NCI-H1694 treated with DMSO at 0.1 percent for 48 hours (cell line): ENCODE measurements at places on chromosomes 1 and 21.

DNA sequence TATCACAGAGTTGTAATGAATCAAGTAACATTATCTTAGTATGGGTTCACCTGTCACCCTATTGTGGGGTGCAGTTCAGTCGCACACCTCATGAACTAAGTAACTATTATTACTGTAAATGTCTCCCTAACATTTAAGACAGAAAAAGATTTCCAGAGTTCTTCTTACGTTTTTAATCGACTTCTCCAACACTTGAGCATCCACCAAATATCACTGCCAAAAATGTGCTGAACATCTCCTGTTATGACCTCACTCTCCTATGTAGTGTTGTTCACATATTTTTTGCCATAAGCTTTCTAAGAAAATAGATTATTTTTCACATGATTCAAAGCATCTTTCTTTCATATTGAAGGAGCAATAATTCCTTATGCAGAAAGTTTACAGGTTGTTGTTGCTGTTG is 1.3 kb downstream of the TTLL7 start:
- no peak for DNase-seq

DNA sequence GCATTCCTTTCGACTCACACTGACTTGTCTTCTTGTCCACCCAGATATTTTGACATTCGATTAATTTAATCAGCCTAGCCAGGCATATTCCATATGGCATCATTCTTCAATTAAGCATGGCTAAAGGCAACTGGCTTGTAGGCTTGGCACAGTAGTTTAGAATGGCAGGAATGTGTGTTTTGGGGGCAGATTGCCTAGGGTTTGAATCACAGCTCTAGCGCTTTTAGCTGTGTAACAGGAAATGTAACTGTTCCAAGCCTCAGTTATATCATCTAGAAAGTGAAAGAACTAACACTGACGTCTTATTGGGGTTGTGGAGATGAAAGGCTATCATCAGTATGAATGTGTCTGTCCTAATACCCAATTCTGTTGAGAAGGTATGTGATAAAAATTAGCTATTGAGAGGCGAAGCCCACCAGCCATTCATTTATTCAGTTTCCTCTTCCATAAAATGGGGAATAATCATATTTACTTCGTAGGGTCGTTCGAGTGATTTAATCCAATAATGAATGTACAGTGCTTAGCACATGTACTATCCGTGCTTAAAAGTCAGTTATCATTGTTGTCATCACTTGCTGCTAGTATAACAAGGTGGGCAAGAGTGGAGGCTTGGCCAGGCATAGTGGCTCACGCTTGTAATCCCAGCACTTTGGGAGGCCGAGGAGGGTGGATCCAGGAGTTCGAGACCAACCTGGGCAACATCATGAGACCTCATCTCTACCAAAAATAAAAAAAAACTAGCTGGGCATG is 41.6 kb upstream of the GRHL3 start:
- DNase-seq: peak; percentile 25

GRCh38 chr1:207514890-207515289 is 18.9 kb downstream of the CR1 start:
- DNase-seq: no peak

GRCh38 chr1:201320168-201320788 is 37.0 kb downstream of the PKP1 start:
- no peak for DNase-seq

DNA sequence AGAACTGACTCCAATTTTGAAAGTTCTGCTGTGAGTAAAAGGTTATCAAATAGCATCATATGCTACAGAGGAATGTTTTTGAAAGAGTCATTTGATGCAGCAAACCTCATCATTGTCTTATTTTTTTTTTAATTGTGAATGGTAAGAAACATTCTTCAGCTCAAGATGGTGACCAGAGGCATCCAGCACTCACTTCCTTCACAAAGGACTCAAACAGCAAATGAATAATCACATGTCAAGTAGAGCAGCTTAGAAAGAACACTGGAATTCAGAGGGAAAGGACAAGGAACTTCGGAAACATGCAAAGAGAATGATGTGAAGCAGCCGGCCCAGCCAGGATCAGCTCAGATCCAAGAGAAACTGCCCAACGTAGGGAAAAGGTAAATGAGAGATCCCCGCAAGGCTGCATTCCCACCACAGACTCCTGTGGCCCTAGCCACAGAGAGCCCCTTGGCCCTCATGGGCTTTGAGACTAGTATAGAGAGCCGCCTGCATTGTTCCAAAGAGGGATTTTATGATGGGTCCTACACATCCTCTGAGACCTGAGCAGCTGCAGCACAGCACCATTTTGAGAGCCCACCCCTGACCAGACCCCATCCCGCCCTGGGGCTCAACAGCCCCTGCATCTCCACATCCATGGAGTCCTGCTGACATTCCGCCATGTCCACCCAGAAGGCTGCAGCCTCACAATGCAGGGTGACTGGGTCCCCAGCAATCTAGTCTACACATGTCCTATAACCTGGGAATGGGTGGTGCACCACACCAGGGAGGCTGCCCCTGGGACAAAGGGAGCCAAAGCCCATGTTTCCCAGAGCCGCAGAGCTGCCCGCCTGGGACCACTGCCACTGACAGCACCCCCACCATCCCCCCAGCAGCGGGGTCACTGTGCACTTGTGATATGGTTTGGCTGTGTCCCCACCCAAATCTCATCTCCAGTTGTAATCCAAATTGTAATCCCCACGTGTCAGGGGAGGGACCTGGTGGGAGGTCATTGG is 21.2 kb upstream of the UTS2 start:
- DNase-seq: no peak

- no peak for DNase-seq
Observed at GRCh38 chr1:115955228-115955627, 21.1 kb upstream of the SLC22A15 start.

DNA sequence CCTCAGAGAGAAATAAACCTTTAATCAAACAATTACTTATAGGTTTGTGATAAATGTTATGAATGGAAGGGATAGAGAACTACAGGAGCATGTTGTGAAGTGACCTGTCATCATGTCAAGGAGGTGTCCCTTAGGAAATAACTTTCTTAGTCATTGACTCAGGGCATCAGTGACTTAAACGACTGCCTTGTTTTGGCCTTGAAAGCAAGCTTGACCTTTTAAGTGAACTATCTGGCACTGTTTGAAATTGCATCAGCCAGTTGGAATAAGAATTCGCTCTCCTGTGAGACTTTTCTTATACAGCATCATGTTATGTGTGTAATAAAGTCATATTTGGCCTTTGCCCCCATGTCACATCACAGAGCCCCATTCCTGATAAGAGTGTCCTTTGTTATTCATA is 30.9 kb downstream of the LRRC8B start:
- DNase-seq: no peak

DNA sequence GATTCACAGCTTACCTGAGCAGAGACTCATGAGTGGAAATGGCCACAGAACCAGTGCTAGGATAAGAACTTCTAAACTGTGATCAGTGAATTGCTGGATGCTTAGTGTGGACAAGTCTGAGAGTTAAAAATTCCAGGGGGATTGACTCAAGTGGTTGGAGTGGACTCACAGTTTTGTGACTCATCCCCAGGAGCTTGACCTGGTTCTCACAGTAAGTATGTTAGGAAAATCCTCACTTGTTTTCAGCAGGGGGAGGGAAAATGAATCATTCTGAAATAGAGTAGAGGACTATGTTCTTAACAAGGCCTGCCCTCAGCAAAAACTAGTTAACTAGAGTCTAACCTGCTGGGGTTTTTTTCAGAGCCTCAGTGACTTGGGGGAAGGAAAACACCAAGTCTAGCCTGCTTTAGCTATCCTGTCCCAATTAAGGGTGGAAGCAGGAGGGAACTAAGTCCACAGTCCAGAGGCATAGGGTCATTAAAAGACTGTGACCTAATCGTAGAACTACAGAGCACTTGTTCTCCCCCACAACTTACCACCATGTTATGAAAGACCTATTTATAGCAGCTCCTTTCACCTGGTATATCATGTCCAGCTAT is 6.1 kb upstream of the CDC73 start:
- no peak for DNase-seq

DNA sequence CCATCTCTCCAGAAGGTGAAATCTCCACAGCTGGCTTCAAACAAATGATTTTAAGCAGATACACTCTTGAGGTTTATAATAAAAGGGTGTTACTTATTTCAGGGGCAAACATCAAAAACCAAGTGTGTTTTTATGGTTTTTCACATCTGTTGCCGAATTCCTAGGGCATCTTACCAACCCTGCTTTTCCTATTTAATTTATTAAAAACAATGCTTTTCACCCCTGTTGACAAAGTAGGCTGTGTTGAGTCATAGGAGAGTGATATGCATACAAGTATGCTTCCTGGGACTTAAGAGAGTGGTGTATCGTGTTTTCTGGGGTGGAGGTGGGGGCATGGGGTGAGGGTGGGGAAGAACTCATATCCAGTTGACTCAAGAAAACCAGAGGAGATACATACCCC is 29.3 kb upstream of the IL20 start:
- no peak for DNase-seq

- DNase-seq: no peak
Observed at GRCh38 chr21:32756096-32756495, 15.5 kb downstream of the PAXBP1 start.

DNA sequence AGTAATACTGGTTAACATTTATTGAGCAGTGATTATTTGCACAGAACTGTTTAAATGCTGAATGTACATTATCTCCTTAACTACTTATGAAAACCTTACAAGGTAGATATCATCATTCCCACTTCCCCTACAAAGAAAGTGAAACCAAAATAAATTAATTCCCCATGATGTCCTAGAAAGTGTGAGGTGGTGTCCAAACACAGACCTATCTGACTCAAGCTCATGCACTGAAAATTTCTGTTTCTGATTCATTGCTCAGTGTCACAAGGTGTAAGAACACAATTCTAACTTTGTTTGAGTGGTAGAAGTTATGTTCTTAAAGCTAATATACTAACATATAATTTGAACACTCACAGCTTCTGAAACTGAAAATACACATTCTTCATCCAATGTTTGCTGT is 178.7 kb downstream of the MRPL39 start:
- DNase-seq: no peak

DNA sequence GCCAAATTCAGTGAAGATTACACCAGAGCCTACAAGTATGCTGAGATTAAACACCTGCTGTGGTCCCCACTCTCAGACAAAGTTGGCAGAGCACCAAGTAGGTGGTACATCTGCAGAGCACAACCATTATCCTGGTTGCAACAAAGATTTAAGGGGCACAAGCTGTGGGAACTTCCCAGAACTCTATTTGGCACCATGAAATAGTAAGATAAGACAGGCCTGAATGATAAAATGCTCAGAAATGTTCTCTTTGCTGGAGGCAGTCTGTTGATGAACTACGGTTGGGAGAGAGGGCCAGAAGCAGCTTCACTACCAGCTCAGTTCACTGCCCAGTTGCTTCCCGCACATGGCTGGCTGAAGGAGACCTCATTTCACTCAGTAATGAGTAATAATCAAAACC is 19.9 kb downstream of the RPL5 start:
- no peak for DNase-seq

DNA sequence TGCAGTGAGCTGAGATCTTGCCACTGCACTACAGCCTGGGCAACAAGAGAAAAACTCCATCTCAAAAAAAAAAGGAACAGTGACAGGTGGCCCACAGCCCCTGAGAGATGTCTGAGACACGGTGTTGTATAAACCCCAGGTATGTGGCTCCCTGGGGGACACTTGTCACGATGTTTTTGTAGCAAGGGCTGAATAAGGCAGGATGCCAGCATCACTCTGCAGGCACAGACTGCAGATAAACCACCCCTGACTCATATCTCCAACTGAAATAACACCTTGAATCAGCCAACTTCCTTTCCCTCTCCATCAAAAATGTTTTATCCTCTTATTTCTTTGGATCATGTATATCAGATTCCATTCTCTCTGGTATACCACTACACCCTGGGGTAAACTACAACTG is 52.5 kb downstream of the NMNAT2 start:
- DNase-seq: no peak

- DNase-seq: no peak
Observed at GRCh38 chr1:9239622-9240401, 5.2 kb downstream of the H6PD start.

DNA sequence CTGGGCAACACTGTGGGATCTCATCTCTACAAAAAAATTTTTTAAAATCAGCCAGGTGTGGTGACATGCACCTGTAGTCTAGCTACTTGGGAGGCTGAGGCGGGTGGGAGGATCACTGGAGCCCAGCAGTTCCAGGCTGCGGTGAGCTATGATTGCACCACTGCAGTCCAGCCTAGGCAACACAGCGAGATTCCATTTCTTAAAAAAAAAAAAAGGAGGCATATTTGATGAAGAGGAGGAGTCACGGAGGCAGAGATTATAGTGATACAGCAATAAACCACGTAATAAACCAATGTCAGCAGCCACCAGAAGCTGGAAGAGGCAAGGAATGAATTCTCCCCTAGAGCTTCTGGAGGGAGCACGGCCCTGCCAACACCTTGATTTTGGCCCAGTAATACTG is 4.0 kb downstream of the LIX1L start:
- no peak for DNase-seq

- no peak for DNase-seq
Observed at GRCh38 chr1:162993846-162994245, 75.3 kb upstream of the RGS4 start.

DNA sequence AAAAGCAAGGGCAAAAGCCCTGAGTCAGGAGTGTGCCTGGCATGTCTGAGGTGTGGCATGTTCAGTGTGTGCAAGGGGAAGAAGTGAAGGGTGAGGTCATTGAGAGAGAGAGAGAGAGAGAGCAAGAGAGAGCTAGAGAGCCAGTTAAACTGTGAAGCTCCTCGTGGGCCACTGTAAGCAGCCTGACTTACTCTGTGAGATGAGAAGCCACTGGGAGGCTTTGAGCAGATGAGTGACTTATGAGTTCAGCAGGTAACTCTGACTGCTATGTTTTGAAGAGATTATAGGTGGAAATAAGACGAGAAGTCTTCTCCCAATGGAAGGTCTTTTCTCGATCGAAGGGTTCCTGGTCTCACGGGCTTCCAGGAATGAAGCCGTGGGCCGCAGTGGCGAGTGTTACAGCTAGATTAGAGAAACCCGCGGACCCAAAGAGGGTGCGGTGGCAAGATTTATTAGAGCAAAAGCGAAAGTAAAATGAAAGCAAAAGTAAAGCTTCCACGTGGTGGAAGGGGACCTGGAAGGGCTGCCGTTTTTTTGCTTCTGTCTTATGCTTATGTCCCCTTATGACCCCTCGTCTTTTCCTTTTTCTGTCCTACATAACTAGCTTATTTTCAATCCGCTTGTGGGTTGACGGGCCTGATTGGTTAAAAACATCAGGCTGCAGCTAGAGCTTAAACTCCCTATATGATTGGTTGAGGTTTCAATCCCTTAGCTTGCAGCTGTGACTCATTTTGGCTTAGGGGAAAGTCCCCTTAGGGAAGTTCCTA is 323.1 kb upstream of the FAM78B start:
- DNase-seq: no peak

DNA sequence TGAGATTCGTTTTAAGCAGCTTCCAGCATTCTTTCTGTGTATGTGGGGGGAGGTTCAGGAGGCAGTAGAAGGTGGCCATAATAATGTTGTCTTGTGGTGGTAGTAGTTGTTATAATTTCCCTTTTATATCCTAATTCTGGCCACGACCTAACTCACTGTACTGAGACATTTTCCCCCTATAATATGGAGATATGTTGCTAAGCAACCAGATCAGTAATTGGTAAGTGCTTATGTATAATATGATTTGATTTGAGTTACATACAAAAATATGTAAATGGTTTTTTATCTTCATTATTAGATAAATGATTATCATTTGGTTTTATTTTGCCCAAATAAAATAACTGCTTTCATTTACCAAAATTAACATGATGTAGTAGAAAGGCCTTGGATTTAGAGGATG is 376.2 kb downstream of the KIF26B start:
- DNase-seq: no peak
